ENCODE measurements at places on chromosomes 12 and 14.
A peak's percentile ranks its signal among the peaks of the same experiment; 100 is the strongest.

DNA sequence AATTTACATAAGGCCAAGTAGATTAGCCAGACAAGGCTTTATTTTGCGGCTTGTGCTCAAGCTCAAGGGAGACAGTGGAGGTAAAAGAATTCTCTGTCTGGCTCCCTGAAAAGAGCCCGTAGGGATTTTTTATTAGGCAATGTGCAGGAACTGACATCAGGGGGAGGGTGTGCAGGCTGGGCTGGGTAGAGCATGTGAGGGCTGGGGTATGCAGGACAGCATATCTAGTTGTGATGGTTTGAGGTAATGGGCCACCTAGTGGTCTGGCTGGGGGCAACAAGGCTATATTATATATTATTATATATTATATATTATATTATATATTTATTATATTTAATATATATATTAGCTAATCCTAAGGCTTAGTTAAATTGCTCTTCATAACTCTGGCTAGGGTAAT lies 102.1 kb downstream of the TMEM117 start:
- DNase-seq: no peak

- DNase-seq: peak; percentile 79
These were observed 49.7 kb downstream of the FAM222A start for GRCh38 chr12:109763201-109763841.

DNA sequence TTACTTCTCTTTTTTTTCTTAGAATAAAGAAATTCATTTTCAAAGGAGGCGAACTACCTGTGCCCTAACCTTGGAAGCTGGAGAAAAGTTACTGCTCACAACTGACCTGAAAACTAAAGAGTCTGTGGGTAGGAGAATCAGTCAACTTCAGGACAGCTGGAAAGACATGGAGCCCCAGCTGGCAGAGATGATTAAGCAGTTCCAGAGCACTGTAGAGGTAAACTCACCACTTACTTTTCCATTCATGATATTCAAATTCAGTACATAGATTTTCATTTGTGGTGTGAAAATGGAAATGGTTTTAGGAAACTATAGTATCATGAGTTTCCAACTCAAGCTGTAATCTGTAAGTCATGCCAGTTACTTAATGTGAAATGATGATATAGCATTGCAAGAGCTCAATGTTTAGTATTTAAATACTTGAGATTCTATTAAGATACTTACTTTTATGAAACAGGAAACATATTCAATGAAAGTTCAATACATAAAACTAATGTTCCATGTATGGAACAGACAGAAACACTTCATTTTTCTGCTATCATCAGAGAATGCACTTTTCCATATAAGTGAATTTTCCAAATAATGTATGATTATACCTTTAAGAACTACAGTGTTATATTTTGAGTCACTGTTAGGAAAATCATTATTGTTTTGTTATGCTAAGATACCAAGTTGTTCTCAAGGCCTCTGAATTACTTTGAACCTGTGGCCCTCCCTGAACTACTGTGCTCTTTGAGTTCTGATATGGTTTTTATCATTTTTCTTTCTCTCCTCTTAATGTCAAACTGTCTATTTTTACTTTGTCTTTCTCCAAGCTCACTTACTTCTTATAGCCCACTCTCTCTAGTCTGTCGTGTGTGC lies 119.0 kb downstream of the ESR2 start:
- peak; percentile 17 for DNase-seq

DNA sequence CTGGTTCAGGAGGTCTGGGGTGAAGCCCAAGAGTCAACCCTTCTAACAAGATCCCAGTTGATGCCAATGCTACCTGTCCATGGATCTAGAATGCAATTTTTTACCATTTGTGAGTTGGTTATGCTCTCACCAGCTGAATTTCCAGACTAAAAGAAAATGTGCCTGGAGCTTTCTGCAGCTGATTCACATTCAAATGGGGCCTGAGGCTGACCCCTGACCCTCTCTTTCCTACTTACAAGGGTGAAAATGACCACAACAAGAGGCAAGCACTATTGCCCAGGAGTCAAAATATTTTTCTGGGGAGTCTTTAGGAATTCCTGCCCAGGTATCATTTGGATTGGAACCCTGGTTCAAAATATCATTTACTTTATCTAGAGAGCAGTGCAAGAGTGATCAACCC lies 159.1 kb downstream of the SAMD4A start:
- no peak for DNase-seq
